ENCODE measurements at places on chromosomes 1 and 21.

GRCh38 chr21:31265366-31266013 lies 78.6 kb downstream of the TIAM1 start:
- DNase-seq = no peak

DNA sequence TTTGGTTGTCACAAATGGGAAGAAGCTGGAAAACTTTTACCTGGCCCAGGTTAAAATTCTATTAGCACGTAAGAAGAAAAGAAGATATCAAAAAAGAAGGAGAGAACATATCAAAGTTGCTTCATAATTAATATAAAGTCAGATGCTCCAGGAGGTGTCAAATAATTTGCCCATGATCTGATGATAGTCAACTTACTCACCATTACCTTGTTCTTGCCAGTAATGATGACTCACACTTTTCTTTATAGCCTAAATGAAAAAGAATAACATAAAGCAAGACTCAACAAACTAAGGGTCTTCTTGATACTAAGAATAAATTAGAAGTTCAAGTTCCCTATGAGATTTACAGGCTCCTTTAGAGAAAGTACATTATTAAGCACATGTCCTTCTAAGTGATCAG lies 580.4 kb downstream of the TTLL7 start:
- DNase-seq = no peak

GRCh38 chr1:23792151-23792945 lies 1.4 kb downstream of the LYPLA2 start:
- DNase-seq = peak; percentile 71

GRCh38 chr1:208544794-208545193 lies 300.6 kb upstream of the PLXNA2 start:
- DNase-seq = no peak

DNA sequence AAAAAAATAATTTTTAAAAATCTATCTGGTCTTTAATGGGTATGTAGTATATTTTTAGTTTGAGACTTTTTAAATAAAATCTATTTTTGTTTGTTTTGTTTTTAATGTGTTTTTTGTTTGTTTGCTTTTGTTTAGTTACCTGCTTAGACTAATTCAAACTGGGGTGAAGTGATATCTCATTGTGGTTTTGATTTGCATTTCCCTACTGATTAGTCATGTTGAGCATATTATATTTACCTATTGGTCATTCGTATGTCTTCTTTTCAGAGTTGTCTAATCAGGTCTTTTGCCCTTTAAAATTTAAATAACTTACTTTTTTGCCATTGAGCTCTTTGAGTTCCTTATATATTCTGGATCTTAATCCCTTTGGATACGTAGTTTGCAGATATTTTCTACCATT lies 20.3 kb downstream of the CD1B start:
- no peak for DNase-seq

DNA sequence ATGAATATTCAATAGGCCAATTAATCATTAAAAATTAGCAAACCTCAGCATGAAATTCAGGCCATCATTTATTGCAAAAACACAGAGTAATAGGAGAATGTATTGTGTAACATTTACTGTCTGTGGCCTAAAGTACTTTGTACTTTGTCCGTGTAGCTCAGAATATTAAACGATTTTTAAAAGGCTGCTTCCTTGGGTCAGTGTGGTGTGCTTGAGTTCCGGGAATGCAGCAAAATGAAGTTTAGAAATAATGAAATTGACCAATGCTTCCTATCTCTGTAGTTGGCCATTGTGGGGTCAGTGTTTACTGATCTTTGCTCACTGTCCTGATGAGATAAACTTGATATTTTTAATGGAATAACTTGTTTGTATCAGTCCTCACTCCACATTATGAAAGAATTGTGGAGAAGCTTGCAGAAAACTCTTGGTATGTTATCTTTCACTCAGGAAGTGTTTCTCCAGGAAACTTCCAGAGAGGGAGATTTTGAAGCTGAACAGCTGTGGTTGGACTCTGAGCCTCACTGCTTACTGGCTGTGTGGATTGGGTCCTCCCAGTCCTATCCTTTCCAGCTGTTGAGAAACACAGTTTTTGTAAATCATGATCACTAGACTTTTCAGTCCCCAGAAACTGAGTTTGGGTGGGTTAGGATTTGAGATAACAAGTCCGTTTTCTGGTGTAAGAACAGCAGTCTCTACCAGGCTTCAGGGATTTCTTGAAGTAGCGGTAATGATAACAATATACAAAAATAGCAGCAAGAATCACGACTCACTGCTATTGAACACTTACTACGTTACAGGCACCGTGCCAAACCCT lies 19.2 kb upstream of the MTARC1 start:
- no peak for DNase-seq
